ENCODE measurements at places on chromosomes 6 and 20. TPM values are rescaled to one million over a fixed set of nuclear protein-coding genes. Genes with fewer than 3 reads are reported as not detected.

Gene COX4I2
- not detected for total RNA-seq

Gene MCM8
- 21.9 TPM for total RNA-seq

Gene ELOVL4
- not detected for total RNA-seq

DNA sequence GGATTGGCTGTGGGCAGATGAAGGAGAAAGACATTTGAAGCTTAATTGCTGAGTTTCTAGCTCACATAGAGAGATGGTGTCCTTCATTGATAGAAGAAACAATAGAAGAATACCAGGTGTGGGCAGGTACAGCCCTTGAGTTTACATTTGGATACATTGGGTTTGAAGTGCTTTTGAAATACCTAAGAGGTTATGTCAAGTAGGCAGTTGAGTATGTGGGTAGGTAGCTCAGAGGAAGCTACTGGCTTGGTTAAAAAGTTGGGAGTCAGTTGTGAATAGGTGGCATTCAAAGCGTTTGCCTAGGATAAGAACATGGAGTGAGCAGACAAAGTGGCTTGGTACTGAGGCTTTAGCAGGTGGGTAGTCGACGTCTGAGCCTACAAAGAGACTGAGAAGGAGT lies 25.0 kb downstream of the NDUFAF5 start:
- H3K27ac ChIP-seq = no peak overlapping the region
- H3K4me3 ChIP-seq = no peak overlapping the region
- H3K36me3 ChIP-seq = peaks cover 57% of the 10 kb centered on the region
- no peak for DNase-seq
- H3K4me1 ChIP-seq = no peaks in the 10 kb centered on the region

DNA sequence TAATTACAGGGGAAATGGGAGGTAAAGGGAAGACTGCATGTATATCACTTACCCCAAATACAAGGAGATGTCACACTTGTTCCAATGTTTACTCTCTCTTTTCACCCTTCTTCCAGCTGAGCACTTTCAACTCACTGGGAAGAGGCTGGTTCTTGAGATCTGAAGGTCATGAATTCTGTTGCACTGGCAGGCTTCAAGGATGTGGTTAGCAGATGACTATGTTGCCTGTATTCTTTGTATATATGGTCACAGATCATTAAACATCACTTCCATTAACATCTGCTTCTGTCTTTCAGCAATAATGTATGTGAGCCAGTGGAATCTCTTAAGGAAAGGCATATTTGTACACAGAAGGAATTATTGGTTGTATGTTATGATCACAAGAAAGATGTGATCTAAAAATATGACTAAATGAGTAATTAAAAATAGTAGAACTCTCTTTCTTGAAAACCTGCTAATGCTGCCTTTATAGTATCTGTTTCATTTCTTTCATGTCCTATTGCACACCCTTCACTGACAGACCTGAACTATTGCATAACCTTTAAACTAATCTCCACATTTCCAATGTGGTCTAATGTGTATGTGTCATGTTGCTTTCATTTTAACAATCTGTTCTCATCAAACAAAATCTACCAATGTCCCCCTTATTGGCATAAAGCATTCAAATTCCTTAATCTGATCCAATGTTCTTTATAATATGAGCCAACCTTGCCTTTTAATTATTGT lies 131.4 kb upstream of the EPHA7 start:
- no peak overlapping the region for H3K27ac ChIP-seq
- no peak for DNase-seq
- no peaks in the 10 kb centered on the region for H3K4me1 ChIP-seq
- no peaks in the 10 kb centered on the region for H3K36me3 ChIP-seq

GRCh38 chr6:82196161-82196560 lies 51.4 kb downstream of the IBTK start:
- DNase-seq = no peak
- H3K4me1 ChIP-seq = no peaks in the 10 kb centered on the region
- H3K36me3 ChIP-seq = peaks cover 32% of the 10 kb centered on the region
- no peak overlapping the region for H3K4me3 ChIP-seq

GRCh38 chr20:33239418-33239817 lies 3.6 kb downstream of the BPIFA1 start:
- no peaks in the 10 kb centered on the region for H3K36me3 ChIP-seq
- no peak overlapping the region for H3K27ac ChIP-seq
- H3K27me3 ChIP-seq = peaks cover 34% of the 10 kb centered on the region
- DNase-seq = no peak
- no peaks in the 10 kb centered on the region for H3K4me1 ChIP-seq

DNA sequence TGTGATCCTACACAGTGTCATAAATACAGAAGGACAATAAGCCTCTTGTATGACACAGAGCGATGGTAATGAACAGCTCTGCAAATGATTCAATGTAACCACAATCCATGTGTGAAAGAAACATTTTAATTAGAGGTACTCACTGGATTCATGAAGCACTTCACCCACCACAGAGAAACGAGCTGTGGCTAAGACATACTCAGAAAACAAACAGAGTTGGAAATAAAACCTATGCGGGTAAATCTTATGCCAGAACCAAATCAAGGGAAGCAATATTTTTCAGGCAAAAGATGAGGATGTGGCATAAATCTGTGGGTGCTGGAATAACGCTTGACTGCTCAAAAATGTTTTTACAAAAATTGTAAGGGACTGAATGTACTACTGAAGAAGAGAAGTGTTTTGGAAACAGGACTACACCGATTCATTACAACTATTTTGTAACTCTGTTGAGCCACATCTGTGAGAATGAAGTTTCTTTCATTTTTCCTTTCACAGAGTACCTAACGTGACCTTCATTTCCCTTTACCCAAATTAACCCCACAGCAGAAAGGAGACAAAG lies 112.1 kb downstream of the WDR27 start:
- H3K4me3 ChIP-seq = no peak overlapping the region
- no peaks in the 10 kb centered on the region for H3K36me3 ChIP-seq
- no peak for DNase-seq
- H3K4me1 ChIP-seq = no peaks in the 10 kb centered on the region

GRCh38 chr20:18611492-18611891 lies 23.6 kb downstream of the DTD1 start:
- no peaks in the 10 kb centered on the region for H3K4me1 ChIP-seq
- H3K27ac ChIP-seq = no peak overlapping the region
- DNase-seq = no peak
- no peak overlapping the region for H3K4me3 ChIP-seq

DNA sequence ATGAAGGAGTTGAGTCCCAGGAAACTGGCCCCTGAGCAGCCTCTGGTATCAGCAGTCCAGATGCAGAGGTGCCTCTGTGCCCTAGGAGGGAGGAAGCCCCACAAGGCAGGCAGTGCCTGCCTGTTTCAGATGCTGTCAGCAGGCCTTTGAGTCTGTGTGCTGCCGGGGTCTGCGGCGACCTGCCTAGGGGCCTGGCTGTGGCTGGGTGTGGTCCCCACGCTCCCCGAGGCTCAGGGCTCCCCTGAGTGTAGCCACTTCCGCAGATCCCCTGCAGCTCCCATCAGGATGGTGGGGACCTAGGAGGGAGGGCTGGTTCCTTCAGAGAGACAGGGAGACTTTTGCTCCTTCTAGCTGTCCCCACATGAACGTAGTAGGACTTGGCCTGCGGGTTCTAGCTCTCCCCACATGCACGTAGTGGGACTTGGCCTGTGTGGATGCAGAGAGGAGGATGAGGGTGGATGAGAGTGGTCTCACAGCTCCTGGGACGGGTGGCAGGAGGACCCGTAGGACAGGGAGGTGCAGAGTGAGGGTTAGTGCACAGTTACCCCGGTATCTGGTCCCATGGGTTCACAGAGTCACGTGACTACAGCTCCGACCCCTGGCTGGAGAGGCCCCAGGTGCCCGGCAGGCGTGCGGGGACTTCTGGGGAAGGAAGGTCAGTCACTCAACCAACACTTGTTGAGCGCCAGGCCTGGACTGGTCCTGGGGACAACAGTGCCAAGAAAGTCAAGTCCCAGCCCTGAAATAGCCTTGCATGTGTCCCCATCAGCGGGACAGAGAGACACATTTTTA lies 41.0 kb downstream of the CDH4 start:
- no peak overlapping the region for H3K27ac ChIP-seq
- no peak overlapping the region for H3K4me3 ChIP-seq
- DNase-seq = no peak
- H3K27me3 ChIP-seq = no peaks in the 10 kb centered on the region

DNA sequence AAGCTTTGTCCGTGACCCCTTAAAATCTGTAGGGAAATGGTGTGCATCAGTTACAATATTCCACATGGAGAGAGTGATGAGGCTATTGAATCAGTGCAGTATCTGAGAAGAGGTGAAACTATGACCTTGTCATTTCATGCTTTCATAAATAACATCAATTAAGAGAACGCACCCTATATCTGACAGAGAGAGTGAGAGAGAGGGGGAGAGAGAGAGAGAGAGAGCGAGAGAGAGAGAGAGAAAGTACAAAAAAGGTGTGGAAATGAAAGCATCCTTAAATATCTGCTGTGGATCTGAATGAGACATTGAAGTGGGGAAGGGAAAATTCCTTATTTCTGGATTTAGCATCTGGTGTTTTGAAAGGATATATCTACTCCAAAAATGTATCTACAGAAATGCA lies 12.4 kb downstream of the GSTA4 start:
- H3K4me3 ChIP-seq = no peak overlapping the region
- H3K27me3 ChIP-seq = no peaks in the 10 kb centered on the region
- H3K4me1 ChIP-seq = no peaks in the 10 kb centered on the region
- no peaks in the 10 kb centered on the region for H3K36me3 ChIP-seq
- no peak for DNase-seq

DNA sequence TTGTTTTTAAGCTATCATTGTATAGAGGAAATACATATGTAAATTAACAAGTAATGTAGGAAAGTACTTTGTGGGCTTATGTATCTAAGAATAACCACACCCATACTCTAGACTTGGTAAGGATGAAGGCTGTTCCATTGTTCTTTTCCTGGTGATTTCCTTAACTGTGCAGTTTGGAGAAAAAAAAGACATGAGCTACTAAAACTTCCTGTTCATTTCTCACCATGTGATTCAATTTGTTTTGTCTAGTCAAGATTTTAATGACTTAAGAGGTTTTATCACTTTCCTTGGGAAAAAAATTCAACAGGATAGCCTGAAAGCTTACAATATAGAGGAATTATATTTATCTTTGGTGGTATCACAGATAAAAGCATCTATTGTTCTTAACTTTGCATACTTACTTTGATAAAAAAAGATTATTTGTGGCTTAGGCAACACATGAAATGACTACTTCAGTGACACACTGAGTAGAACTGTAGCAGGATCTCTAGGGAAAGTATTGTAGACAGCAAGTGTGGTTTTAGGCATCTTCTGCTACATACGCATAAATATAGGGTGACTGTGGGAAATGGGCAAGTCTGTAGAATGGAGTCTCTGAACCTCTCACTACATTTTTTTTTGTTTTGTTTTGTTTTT lies 80.3 kb downstream of the GJA1 start:
- no peak for DNase-seq
- H3K36me3 ChIP-seq = no peaks in the 10 kb centered on the region
- H3K4me3 ChIP-seq = no peak overlapping the region
- H3K4me1 ChIP-seq = no peaks in the 10 kb centered on the region

DNA sequence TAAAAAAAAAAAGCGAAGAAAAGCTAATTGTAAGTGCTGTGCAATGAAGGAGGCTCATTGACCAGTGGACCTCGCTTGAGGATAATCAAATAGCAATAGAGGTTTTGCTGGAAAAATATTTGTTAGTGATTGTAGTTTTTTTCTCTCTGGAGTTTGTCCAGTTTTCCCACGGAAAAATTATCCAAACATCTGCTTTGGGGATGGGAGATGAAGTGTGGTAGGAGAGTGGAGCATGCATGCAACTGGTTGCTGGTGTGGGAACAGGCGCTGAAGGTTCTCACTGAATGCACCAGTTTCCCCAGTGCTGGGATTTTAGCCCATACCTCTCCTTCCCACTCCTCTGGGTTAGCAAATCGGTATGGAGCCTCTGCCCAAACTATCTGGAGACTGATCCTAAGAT lies 281.7 kb upstream of the TAB2 start:
- no peaks in the 10 kb centered on the region for H3K27me3 ChIP-seq
- no peak overlapping the region for H3K27ac ChIP-seq
- no peaks in the 10 kb centered on the region for H3K36me3 ChIP-seq

GRCh38 chr6:36904851-36905393 lies 19.2 kb downstream of the C6orf89 start:
- peaks cover 7% of the 10 kb centered on the region for H3K36me3 ChIP-seq
- DNase-seq = no peak
- no peaks in the 10 kb centered on the region for H3K4me1 ChIP-seq

DNA sequence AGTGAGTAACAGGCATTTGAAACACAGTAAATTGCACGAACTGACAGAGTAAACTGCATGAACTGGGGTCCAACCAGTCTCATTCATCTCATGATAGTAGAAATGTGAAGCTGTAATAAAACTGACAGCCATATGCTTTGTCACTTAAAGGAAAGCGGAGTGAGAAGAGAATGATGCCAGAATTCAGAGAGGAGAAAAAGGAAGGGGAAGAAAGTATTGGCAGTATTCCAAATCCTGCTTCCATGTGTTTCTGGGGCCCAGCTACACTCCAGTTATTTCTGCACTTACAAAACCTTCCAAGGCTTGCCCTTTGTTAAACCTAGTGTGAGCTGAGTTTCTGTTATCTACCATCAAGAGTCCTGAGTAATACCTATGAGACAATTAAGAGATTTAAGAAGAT lies 17.2 kb downstream of the SNX14 start:
- no peak overlapping the region for H3K4me3 ChIP-seq
- no peak for DNase-seq
- H3K36me3 ChIP-seq = no peaks in the 10 kb centered on the region
